ENCODE measurements at places on chromosomes 1 and 21. TPM values are rescaled to one million over a fixed set of nuclear protein-coding genes. Genes with fewer than 3 reads are reported as not detected.

- DNase-seq: peak; percentile 28
Measured at GRCh38 chr1:225437710-225438437, 10.0 kb upstream of the LBR start.

DNA sequence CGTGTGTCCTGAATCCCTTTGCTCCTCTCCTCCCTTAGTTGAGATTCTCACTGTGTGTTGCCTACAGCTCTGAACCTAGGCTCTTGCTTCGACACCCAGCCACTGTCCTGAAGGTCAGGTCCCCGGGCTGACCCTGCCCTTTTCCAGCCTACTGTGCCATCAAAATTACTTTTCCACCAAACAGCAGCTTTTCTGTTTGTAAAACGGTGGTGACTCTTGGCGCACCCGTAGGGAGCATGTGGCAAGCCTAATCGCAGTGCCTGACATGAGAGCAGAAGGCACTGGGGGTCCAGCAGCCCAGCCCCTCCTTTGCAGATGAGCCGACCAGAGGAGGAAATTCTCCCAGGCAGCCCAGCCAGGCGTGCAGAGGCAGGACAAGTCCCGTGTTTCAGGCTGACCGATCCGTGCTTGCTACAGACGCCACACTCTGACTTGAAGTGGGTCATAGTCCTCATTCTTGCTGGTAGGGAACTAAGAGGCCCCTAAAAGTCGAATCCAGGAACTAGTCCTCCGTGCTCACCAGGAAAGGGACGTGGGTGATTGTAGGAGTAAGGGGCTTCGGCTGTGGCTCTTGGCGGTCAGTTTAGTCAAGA lies 6.8 kb downstream of the GPR137B start:
- DNase-seq: no peak

RBBP5 gene
- total RNA-seq: 12.6 TPM

DNA sequence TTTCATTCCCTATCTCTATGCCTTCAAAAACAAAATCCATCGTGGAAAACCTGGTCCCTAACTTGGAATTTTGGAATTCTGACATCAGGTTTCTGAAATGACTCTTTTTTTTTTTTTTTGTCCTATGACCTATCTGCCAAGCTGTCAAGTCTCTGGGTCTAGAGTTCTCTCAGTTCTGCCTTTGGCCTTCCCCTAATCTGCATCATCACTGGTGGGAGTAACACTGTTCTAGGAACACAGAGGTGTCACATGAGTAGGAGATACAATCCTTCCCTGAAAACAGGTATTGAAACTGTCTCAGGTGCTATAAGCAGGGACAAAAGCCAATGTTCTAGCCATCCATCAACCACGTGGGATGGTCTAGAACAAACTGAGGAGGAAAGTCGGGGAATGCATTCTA lies 142.0 kb upstream of the ATP1B1 start:
- DNase-seq: no peak

DNA sequence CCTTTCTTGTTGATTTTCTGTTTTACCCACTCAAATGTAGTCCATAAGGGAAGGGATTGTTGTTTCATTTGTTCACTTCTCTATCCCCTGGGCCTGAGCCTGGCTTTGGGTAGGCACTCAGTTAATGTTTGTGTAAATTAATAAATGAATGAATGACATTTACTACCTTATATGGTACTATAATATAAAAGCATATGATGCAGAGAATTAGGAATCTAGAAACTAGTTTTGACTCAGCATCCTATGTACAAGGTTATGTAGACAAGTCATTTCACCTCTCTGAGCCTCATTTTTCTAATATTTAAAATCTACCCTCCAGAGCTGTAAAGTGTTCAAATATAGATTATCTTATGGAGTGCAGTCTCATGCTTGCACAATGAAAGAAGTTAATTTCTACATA lies 68.9 kb upstream of the S1PR1 start:
- DNase-seq: no peak

GOLT1A gene
- not detected for total RNA-seq

DNA sequence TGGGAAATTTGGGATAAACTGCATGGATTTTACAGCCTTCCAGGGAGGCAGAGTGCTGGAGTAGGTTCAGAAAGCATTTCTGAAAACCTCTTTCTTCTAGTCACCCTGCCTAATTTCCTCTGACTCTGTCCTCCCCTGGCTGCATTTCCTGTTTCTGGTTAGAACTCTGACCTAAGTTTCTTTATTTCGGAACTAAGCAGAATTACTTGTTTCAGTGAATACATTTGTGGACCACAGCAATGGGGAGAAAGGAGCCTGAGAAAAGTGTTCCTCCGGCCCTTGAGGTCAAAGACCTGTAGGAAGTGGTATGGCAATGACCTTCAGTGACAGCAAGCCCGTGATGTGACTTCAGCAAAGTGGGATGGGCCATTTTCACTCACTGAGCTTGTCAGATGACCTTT lies 173.4 kb upstream of the RUNX1 start:
- peak; percentile 21 for DNase-seq

ARL8A gene
- 32.2 TPM for total RNA-seq

CRYAA gene
- total RNA-seq: not detected

GRCh38 chr1:237736372-237737029 lies 154.2 kb downstream of the ZP4 start:
- DNase-seq: no peak

DNA sequence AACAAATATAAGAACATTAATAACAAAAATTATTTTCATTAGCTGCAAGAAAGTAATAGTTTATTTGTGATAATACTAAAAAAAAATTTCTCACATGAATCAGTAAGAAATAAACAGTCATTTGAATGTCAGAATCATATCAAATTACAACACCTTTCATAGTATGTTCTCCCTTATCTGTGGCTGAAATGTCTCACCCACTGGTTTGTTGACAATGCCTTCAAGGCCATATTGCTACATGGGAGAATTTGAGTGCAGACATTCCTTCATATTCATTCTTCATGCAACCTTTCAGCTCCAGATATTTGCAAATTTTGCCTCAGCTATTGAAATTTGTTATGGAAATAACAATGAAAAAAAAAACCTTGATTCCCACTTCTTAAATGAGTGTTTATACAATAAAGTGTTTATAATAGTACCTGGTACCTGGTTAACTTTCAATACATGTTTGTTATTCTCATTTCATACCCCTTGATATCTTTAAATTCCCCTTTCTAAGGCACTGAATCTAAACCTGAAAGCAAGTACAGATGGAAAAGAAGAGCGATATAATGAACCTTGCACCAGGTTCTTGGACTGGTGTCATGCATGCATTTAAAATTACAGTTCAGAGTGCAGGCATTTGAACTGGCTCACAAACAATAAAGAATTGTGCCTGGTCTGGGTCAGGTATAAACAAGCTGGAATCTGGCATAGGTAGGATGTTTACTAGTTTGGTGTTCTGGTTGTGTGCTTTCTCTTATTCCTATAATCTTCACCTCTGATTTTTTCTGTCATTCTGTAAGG lies 242.2 kb upstream of the ADGRL2 start:
- no peak for DNase-seq

DNA sequence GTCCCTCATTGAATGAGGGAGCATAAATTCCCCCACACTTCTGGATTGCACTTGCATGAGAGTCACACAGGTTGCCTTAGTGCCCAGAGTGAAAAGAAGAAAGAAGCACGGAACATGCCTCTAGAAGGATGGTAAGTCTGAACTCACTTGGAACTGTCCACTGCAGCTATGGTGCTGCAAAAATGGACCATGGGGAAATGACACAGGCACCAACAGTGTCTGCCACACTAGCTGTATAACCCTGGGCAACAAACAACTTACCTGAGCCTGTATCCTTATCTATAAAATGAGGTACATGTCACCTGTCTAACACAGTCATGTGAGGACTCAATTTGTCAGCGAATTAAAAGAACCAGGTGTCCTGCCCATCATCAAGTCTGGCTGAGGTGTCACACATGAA lies 50.7 kb downstream of the PALMD start:
- DNase-seq: no peak

DNA sequence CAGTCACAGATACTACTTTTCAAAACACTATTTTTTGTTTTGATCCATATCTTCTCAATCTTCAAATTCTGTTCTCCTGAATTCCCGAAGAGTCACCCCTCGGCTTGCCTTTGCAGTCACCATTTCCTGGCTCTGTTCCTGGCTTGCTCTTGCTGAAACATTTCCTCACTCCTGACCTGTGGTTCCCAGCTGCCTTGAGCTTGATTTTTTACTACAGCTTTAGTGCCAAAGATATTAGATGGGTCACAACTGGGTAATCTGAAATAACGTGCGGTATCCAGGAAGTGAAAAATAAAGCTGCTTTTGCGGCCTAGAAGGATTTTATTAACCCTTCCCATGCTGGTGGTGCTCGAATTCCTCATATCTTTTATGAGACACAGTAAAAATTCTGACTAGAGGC lies 318.8 kb downstream of the PCP4 start:
- DNase-seq: no peak

DNA sequence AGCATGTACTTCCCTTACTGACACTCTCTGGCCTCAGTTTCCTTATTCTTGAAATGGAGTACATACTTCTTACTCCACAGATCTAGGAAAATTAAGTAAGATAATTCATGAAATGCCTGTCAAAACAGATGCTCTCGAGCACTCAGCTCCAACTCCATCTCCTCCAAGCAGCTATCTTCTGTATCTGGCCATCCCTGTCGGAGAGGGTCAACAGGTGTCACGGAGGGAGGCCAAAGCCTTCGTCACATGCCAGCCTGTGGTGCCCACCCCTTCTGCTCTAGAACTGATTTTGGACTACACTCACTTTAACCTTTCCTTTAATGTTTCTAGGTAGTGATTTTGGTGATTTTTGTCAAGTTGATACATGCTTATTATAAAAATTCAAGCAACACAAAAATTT lies 18.8 kb upstream of the PKP1 start:
- DNase-seq: no peak

GRCh38 chr21:35427320-35428000 lies 378.4 kb upstream of the RUNX1 start:
- no peak for DNase-seq

DNA sequence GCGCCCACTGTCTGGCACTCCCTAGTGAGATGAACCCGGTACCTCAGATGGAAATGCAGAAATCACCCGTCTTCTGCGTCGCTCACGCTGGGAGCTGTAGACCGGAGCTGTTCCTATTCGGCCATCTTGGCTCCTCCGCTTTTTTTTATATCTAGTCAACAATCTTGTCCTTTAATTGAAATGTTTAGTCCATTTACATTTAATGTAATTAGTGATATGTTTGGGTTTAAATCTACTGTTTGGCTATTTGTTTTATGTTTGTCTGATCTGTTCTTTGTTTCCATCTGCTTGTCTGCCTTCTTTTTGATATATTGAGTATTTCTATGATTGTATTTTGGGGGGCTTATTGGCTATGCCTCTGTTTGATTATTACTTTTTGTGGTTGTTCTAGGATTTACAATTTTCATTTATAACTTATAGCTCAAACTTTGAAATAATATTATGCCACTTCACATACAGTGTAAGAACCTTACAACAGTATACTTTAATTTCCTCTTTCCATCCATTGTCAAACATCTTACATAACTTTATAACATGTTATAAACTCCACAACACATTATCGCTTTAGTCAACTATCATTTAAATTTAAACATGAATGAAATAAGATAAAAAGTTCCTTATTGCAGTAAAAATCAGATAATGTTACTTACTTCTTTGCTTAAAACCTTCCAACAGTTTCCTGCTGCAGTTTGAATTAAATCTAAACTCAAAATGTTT lies 16.5 kb upstream of the RYR2 start:
- no peak for DNase-seq

- DNase-seq: no peak
Measured at GRCh38 chr1:36447450-36447849, 2.8 kb downstream of the OSCP1 start.

DNA sequence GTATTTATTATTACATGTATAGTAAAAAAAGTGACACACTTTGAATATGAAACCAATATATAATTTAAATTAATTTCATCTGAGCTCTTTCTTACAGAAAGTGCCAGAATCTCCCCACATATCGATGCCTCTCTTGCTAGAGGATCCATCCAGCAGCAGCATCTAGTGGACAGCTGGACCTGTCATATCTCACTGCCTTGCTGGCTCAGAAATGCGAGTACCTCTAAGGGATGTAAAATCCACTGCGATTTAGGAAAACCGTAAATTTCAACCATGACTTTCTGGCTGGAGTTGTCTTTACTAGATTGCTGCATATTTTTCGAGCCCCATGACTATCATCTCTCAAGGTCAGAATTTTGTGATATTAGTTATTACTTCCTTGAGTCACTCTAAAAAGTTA lies 333.8 kb downstream of the NEGR1 start:
- DNase-seq: no peak

- DNase-seq: no peak
Measured at GRCh38 chr1:92853299-92853698, 21.5 kb downstream of the RPL5 start.

DNA sequence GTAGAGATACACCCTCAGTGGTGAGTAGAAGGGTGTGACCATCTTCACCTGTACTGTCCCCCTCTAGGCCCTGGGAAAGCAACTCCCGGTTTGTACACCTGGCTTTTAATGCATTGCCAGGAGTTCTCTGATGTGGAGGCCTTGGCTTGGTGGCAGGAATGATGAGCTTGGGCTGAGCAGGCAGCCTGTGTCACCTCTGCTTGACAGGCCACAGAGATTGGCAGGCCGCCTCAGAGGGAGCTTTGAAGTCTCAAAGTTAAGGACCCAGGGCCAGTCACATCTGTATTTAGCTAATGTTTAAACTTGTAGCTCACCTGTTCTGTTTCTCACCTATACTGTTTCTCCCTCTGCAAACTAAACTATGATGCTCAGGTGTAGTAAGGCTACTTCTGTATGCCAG lies 28.5 kb downstream of the HUNK start:
- no peak for DNase-seq

ITLN2 gene
- total RNA-seq: not detected

HSD11B1 gene
- 2.0 TPM for total RNA-seq

USP1 gene
- 22.6 TPM for total RNA-seq

GRCh38 chr1:161185282-161185682 lies 8.0 kb upstream of the B4GALT3 start:
- DNase-seq: peak; percentile 99

- no peak for DNase-seq
Measured at GRCh38 chr21:38538353-38538752, 40.1 kb upstream of the ERG start.

DNA sequence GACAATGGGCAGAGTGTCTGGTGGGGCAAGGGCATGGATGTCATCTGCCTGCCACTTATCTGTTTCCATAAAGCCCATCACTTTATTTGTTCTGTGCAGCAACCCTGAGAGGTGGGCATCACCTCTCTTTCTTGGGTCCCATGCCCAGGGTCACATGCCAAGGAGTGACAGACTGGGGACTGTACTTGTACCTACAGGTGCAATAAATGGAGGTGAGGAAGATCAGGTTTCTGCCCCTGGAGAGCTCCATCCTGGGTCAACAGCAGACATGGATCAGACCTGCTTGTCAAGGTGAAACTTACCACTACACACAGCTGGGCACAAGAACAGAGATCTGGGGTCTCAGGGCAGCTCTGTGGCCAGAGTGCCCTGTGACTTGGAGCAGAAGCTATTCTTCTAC lies 18.4 kb upstream of the PRDM16 start:
- DNase-seq: no peak

- no peak for DNase-seq
Measured at GRCh38 chr1:210415846-210416448, 87.2 kb downstream of the HHAT start.

Data from myocyte (in vitro differentiated cells).